HS-5 (cell line): ENCODE measurements at places on chromosomes 1 and 21.

GRCh38 chr1:209733409-209734192 lies 22.3 kb upstream of the TRAF3IP3 start:
- no peak for DNase-seq

- DNase-seq = no peak
Measured at GRCh38 chr1:42837709-42838108, 8.7 kb upstream of the ZNF691 start.

DNA sequence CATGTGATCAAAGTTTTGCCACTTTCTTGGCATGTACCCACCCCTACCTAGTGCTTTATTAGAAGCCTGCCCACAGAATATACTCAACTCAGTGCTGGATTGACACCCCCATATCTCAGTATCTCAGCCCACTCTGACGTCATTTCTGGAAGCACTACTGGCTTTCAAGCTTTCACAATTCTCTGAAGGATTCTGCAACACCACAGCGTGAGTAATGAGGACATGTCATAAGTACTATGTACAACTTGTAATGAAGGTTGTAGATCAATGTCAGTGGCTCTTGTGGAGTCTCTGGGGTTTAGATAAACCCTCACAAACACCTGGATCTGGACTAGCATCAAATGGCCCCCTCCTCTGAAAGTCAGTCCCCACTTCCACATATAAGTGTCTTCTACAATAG lies 57.2 kb downstream of the TNFSF4 start:
- peak; percentile 88 for DNase-seq

GRCh38 chr1:210446479-210446878 lies 117.8 kb downstream of the HHAT start:
- DNase-seq = no peak

DNA sequence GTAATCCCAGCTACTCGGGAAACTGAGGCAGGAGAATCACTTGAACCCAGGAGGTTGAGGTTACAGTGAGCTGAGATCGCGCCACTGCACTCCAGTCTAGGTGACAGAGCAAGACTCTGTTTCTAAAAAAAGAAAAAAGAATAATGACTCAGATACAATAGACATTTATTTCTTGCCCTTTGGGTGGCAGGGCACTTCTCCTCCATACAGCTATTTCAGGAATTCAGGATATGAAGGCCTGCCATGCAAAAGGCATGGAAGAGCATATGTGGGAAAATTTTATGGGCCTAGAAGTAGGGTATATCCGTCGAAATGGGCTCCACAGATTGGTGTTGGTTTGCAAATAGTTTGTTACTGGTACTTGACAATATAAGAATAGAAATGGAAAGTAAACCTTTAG lies 20.2 kb upstream of the POGZ start:
- no peak for DNase-seq

DNA sequence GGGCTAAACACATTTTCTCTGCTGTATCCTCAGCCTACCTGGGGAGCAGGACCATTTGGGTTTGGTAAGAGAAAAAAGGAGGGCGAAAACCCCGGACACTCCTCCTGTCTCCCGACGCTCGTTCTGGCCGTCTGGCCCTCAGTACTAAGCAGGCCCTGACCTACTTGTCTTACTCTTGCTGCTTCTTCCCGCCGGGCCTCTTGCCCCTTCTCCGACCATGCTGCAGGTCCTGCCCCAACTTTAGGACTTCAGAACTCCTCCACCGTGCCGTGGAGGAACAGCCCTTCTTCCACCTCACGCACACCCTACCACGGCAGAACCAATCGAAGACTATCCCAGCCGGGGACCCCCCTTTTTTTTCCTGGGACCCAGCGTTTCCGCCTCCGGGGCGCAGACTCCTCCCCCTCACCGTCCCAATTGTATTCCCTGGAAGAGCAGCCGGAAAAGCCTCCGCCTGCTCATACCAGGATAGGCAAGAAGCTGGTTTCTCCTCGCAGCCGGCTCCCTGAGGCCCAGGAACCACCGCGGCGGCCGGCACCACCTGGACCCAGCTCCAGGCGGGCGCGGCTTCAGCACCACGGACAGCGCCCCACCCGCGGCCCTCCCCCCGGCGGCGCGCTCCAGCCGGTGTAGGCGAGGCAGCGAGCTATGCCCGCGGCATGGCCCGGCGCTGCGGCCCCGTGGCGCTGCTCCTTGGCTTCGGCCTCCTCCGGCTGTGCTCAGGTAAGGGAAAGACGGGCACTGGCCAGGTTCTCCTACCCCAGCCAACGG lies at the start of gene CHRNB2:
Gene CHRNB2 (plus strand): TSS at position 393 of the 771 bp plus-strand sequence. CDS start 267 bp downstream, at position 660.
- DNase-seq = no peak

- DNase-seq = no peak
Measured at GRCh38 chr1:188872376-188872775, 1605.3 kb downstream of the BRINP3 start.

GRCh38 chr1:58363585-58363984 lies 182.9 kb downstream of the OMA1 start:
- DNase-seq = no peak

DNA sequence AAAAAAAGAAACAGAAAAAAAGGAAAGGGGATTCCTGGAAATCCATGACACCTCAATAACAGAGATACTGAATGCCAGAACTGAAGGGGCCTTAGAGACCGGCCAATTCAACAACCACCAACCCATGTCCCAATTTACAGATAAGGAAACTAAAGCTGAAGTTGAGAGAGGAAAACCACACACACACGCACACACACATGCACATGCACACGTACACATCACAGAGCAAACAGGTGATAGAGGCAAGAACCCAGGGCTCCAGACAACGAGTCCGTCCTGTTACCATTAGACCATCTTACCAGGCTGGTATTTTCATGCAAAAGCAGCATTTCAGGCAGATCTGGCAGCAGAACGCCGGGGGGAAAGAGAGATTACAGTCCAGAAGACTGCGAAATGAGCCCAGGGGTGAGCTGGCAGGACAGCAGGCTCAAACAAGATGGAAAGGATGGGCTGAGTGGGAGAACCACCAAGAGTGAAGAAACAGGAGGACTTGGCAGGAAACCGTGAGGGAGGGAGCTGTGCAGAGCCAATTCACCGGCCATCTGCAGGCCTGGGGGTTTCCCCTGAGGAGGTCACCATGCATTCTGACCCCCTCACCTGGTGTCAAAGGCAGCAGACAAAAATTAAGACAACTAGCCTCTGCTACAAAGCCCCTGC lies 43.5 kb downstream of the PAFAH2 start:
- no peak for DNase-seq

DNA sequence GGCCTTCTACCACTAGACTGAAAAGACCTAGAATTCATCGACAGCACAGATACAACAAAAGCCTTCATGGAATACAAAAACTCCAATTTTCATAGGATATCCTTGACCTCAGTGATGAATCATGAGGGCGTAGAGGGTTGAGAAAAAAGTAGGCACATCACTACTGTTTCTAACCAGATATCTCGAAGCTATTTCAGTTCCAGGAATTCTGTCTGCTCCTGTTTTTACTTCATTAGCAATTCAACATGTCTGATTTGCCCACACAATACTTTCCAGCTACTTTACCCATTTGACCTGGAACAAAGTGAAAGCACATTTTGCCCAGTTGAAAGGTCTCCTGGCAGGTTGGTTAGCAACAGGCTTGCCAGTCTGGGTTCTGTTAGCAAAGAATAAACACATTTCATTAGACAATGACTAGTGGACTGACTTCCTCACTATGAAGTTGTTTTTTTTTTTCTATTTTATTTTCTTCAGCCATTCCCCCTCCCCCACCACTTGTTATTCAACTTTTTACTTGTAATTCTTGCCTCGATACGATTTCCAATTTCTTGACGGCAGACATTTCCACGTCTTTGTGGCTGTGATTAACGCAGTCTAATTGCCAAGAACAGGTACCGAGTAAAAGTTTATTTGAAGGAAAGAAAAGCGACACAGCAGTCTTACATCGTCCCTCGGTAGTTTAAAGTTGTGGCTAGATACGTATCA lies 4.0 kb upstream of the ZBTB18 start:
- peak; percentile 9 for DNase-seq

DNA sequence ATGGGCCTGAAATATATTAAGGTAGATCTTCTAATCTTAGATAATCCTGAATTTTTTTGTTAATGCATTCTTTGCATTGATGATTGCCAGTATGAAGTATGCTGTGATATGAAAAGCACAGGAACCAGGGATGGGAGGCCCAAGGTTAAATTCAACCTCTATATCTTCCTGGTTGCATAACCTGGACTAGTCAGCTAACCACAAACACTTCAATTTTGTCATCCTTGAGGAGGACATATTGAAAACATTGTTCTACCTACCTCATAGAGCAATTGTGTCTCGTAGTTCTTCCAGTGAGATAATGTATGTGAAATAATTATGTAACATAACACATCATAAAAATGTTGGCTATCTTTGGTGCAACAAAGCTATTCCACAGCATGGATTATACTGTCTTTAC lies 25.6 kb downstream of the PDC start:
- no peak for DNase-seq

DNA sequence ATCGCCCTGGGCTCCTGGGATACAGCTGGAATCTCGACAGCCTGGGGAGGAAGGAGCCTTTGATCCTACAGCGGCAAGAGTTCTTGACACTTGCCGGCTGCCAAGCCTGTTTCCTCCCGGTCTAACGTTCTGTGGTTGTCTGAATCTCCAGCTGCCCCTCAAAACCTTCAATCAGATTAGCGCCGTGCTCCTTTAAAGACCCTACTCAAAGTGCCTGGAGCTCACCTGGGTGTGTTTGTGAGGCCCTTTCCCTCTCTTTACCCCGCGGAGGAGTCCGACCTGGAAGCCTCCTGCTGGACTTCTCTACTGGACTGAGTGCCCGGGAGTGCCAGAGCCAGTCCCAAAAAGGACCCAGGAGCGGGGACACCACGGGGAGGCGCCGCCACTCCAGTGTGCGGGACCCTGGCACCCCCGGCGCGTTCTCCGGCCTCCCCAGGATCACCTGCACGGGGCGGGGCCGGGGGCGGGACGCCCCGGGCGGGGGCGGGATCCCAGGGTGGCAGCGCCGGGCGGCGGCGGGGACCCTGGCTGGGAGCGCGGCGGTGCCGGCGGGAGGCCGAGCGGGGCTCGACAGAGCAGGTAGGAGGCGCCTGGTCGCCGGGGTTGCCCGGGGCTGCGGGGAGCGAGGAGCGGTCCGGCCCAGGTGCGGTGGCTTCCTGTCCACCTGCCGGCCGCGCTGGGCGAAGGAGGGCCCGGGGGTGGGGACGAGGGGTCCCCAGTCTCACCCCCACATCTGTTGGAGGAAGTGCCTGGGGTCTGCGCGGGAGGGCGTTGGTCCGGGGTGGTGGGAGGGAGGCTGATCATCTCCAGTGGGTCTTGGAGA lies at the start of gene NCMAP:
Gene NCMAP (plus strand): TSS at position 497 of the 823 bp plus-strand sequence. CDS start 39,344 bp downstream, outside the sequence.
- DNase-seq = no peak

DNA sequence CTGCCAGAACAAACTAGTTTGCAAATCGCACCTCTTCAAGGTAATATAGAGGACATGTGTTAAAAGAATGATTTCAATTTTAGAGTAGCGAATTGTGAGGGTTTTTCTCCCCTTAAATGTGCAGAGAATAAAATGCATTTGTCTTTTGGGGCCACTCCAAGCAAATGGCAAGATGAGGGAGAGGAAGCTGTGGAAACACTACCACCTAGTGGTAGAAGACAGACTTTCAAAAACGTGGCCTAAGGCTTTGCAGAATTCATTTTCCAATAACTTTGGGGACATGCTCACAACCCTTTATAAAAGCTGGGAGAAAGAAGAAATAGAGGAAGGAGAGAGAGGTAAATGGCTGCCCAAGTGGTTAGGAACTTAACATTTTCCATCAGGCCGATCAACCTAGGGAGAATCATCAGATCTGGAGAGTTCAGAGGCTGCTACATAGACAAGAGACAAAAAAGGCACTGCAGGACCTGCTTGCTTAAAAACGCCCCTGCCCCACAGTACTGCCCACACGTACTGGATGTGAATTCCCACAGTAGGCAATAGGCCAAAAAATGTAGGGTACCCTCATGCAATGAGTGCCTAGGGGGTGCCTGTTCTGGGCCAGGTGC lies 15.7 kb upstream of the RCAN1 start:
- peak; percentile 22 for DNase-seq

DNA sequence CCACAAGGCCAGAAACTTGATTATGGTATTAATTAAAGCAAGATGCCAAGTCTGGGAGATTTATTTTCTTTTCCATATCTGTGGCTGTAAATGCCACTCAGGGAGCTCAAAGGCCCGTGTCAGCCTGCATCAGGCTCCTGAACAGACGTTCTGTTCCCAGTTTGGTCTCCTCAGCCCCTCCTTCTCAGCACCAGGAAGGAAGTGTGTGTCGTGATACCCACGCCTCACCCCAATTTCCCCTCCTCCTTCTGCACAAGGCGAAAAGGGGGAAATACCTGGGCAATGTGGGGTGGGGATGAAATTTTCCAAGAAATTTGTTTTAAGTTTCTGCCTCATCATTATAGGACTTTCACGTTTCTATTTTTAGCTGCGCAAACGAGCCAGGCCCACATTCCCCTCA lies 112.0 kb downstream of the SYF2 start:
- no peak for DNase-seq

DNA sequence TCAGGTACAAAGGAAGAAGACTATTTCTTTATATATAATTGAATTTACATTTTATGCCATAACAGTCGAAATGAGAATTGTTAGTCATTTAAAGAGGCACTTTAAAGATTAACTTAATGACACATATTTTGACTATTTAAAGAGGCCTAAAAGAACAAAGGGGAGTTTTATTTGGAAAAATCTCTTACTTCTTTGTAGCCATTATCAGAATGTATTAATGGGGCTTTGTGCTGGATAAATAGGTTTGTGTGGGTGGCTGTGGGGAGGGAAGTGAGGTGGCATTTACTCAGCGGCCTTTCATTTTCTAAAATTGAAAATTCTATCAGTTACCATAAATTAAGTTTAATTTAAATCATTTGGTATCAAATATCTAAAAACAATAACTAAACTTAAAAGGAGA lies 462.2 kb upstream of the CXADR start:
- no peak for DNase-seq

DNA sequence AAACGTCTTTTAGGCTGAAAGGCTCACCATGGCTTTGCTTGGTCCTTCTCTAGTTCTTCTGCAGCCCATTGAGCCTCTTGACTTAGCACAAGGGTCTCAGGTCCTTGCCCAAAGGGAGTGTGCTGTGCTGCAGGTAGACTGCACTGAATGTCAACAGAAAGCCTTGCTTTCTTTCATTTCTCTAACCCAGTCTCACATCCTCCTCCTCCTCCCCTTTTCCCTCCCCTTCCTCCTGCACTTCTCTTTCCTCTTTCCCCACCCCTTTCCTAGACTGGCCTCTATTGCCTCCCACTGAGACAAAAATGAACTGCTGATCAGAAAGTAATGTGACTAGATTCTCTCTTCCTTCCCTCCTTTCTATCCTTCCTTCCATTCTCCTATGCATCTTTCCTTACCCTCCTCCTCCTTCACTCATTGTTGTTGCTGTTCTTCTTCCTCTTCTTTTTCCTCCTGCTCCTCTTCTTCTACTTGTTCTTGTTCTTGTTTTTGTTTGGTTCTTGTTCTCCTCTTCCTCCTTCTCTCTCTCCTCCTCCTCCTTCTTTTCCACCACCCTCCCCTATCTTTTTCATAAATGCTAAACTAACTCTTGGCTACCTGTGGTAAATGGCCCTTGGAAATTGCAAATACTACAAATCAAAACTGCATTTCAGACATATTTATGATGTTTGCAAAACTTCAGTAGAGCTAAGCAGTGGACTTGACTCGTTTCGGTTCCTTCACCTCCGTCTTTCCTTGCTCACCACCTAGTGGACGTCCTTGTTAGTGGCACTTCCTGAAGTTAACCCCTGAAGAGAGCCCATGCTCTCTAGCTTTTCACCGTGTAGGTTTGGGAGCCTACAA lies at the start of gene SELL:
Gene SELL (minus strand): TSS at position 152 of the 840 bp plus-strand sequence. CDS start 122 bp downstream, at position 30.
- peak; percentile 29 for DNase-seq
